ENCODE measurements at places on chromosomes 13 and 19. TPM values are rescaled to one million over a fixed set of nuclear protein-coding genes. Genes with fewer than 3 reads are reported as not detected.

GRCh38 chr19:55508120-55508519 is 19.9 kb downstream of the SSC5D start:
- no peak for DNase-seq

GRCh38 chr19:51688671-51689571 is 4.2 kb upstream of the SPACA6 start:
- DNase-seq: peak; percentile 83

DNA sequence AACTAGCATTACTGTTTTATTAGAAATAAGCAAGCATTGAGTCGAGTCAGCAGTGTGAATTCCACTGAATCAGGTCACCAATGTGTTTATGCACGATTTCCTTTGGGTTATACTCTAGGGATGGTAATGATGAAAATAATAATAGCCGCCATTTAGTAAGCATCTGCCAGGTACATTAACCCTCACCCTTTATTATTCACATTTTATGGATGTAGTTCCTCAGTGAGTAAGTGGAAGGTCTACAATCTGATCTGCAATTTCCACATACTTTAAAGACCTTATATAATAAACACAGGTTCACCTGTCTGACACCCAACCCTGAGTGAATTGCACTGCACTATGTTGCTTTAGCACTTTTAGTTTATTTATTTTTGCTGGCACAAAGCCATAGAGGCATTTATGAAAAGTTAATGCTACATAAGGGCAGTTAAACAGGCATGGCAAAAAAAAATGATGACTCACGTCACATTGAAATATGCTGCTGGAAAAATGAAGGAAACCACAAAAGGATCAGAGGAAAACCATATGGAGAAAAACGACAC is 122.4 kb downstream of the TRPC4 start:
- DNase-seq: no peak

- DNase-seq: no peak
Measured at GRCh38 chr19:58535857-58536256, 8.0 kb upstream of the TRIM28 start.

Gene SPART
- 109 TPM for total RNA-seq

DNA sequence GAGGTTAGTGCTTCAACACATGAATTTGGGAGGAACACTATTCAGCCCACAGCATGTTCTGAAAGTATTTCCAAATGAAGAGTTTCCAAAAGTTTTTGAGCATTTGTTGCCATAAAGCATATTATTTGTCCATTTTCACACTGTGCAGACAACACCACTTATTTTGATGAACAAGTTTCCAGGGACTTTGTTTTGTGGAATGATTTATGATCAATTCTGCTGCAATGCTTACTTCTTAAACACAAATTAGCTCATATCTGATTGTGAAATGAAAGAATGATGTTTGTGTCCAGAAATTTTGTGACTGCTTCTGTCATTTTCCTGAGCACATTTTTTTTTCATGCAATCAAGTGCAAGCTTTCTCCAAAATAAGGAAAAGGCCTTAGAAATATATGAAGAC is 205.3 kb downstream of the RAP2A start:
- DNase-seq: no peak

Gene OR1M1
- total RNA-seq: not detected

Gene USHBP1
- 5.2 TPM for total RNA-seq

Gene SPRYD7
- 2.9 TPM for total RNA-seq

- no peak for DNase-seq
Measured at GRCh38 chr19:47203254-47203653, 27.7 kb downstream of the BBC3 start.

- no peak for DNase-seq
Measured at GRCh38 chr13:99205621-99206220, 5.1 kb downstream of the UBAC2 start.

GRCh38 chr13:111387945-111388600 is 67.6 kb downstream of the TEX29 start:
- DNase-seq: no peak

Gene BEST2
- 10.4 TPM for total RNA-seq

DNA sequence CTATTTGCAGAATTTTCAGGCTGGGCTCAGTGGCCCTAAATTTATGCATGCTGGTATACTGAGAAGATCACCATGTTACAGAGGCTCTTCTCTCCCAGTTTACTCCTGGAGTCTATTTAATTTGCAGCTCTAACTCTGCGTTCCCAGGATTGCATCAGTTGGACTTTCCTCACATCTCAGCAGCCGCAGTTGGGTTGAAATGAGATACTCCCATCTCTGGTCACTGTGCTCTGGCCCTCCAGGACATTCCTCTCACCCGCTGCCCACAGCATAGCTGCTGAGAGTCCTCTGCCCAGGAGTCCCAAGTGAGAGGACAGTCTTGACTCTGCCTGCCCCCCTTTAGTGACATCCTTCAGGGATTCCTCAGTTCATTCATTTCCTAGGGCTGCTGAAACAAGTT is 150.9 kb downstream of the LACC1 start:
- DNase-seq: no peak

DNA sequence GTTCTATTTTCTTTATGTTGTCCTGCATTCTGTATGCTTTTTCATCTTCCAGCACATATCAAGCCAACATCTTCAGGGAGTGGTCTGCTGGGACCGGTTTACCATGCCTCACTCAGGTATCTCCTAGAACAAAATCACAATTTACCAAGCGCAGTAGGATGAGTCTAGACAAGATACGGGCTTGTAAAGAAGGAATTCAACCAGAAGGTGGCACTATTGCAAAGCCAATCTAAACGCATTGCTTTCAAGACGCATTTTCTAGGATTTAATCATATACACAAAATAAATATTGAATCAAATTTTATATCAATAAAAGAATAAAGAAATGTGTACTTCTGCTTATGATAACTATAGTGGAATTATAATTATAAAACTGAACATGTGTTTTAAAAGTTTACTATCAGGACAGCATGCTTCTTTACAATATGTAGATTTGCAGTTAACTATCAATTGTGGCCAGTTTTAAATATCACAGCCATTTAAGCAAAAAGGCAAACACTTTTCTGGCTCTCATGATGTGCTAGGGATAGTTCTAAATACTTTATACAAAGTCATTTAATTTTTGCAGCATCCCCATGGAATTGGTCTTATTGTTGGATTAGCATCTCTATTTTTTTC is 16.1 kb upstream of the TPP2 start:
- peak; percentile 86 for DNase-seq

DNA sequence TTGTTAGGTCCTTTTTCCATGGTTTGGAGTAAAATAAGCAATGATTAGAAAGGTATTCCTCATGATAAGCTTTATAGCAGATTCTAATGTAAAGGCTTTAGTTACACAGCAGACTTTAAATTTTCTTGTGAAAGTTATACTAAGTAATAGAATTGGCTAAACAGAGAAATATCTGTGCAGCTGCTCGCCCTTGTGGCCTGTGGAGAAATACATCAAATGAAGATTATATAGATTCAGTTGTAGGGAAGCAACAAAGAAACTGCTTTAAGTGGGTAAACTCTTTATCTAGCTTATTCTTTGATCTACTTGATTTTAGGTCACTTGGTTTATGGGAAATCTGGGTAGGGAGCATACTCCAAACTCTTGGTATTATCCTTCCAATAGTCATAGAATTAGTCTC is 1269.7 kb upstream of the SPRY2 start:
- peak; percentile 2 for DNase-seq

Gene LIN7B
- 7.8 TPM for total RNA-seq

DNA sequence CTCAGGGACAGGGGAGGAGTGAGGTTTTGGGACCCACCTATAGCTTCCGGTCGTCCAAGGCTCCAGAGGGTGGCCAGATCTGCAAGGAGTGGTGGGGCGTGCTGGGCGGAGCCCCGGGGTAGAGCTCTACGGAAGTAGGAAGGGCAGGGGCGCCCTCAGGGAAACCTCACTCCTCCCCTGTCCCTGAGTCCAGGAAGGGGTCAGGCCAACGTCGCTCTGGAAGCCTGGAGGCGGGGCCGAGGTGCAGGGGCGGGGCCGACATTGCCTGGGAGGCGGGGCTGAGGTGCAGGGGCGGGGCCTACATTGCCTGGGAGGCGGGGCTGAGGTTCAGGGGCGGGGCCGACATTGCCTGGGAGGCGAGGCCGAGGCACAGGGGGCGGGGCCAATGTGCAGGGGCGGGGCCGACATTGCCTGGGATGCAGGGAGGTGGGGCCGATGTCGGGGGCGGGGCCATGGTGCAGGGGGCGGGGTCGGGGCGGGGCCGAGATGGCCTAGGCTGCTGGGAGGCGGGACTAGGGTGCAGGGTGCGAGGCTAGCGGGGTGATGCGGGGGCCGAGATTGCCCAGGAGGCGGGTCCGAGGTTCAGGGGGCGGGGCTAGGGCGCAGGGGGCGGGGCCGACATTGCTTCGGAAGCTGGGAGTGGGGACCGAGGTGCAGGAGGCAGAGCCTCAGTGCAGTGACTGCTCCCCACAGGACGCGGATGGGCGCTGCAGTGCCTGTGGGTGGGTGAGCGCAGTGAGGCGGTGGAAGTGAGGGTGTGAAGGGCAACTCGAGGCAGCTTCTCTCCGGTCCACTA is 4.9 kb upstream of the PALM start:
- DNase-seq: peak; percentile 96

DNA sequence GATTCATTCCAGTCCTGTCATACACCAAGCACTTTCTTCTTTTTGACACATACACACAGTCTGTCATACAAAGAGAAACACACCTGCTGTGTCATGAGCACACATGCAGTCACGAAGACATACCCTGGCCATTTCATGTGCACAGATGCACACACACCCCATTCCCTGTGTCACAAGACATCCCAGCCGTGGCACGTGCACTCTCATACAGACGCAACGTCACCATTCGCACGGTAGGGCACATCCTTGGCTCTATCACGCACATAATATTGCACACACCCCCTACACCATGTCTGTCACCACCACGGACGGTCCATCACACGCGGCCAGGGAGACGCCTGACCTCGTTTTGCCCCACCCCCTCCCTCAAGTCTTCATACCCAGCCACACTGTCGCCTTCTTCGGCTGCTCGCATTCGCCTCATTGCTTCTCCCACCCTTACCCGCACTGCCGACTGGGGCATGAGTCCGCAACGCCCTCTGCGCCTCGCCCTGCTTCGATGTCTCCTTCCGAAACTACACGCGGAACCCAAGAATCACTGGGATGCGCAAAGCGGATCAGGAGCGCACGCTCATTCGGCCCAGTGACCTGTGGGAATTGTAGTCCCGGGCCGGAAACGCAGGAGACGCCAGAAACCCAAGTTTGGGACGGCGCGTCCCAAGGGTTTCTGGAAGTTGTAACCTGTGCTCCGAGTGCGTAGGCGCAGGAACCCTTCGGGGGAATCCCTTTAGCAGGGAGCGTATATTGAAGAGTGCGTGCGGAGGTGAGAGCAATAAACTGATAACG is 6.8 kb upstream of the ZNF283 start:
- peak; percentile 91 for DNase-seq

GRCh38 chr13:110528911-110529310 is 32.6 kb downstream of the RAB20 start:
- no peak for DNase-seq

DNA sequence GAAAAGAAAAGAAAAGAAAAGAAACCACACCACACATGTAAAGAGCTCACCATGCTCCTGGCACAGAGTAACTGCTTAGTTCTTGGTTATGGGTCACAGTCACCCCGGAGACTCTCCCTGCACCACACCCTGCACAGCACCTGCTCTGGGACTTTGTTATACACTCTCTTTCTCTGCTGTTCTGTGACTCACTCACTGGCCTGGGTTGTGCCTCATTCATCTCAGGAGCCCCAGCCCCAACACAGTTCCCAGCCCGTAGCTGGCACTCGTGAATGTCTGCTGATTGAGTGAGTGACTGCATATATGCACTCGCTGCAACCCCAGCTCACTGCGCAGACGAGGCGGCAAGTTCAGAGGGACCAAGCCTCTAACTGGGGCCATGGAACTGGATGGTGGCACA is 22.9 kb upstream of the ZNF507 start:
- DNase-seq: no peak

Gene PLPPR3
- 81.1 TPM for total RNA-seq

Data from GM23338 (cell line).